ENCODE measurements at places on chromosomes 11 and 22.

- DNase-seq = no peak
These were observed 7.2 kb downstream of the AHNAK start for GRCh38 chr11:62539238-62539925.

DNA sequence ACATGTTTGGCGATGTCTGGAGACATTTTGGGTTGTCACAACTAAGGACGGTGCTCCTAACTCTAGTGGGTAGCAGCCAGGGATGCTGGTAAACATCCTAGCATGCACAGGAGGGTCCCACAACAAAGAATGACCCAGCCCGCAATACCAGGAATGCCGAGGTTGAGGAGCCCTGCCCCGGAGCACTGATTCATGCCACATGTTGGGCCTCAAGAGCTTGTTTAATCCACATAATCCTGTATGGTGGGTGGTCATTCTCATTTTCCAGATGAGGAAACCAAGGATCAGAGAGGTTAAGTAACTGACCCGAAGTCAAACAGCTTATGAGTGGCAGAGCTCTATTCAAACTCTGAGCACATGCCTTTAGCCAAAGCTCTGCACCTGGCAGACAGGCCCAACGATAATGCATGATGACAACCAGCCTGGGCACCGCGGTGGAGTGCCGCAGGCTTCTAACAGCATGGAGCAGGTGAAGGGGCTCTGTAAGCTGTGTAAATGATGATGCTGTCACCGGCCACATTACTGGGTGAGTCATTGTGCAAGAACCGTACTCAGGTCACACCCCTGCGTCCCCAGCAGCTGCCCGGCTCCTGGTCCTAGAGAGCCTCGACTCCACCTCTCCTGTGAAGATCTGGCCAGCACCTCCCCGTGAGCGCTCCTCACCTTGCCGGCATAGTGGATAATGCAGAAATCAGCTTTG lies 58.6 kb downstream of the APOL1 start:
- DNase-seq = no peak

- DNase-seq = no peak
These were observed 4.0 kb upstream of the SCN4B start for GRCh38 chr11:118156531-118157185.

DNA sequence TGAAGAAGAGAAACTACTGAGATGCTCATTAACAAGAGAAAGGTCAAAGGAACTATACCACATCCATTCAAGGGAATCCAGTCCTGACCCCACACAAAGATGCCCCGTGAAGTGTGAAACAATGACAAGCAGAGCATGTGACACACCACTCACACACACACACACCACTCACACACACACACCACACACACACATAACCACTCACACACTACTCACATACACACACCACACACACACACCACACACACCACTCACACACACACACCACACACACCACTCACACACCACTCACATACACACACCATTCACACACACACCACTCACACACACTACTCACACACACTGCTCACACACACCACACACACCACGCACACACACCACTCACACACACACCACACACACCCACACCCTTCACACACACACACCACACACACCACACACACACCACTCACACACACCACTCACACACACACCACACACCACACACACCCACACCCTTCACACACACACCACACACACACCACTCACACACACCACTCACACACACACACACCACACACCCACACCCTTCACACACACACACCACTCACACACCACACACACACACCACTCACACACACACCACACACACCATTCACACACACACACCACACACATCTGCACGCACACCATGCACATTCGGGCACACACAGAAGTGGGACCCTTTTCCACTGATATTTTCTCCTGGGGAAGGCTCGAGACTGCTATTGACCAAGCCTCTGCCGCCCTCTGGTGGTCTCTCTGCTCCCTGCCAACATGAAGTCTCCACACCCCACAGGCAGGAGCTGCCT lies 32.0 kb upstream of the COMT start:
- DNase-seq = no peak

GRCh38 chr11:78801161-78801884 lies 226.7 kb upstream of the NARS2 start:
- no peak for DNase-seq

DNA sequence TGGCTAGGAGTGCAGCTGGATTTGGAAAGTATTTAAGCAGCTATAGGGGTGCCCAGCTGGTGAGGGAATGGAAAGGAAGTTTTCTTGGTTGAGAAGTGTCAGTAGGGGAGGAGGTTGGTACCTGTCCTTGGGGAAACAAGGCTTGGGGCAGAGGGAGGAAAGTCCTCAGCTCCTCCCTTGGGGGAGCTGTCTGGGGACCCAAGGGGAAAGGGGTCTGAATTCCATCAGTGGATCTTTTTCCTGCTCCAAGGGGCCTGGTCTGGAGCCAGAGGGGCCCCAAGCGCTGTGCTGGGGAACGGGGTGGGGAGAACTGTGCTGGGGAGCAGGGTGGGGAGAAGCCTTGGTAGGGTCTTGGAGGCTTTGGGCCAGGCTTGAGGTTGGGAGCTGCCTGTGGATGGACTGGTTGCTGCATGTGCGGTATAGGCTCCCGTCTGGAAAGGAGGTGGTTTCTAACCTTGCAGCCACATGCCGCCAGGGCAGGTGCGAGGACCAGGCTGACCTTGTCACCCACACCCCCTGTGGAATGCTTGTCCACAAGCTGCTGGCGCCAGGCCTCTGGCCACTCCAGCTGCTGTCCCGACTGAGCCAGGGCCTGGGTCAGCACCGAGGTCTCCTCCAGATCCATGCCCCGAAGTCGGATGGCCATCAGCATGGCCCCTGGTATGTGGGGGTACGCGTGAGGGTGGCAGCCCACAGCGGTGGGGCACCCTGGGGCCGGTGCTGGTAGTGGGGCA lies 963 bp downstream of the TYMP start:
- DNase-seq = no peak

DNA sequence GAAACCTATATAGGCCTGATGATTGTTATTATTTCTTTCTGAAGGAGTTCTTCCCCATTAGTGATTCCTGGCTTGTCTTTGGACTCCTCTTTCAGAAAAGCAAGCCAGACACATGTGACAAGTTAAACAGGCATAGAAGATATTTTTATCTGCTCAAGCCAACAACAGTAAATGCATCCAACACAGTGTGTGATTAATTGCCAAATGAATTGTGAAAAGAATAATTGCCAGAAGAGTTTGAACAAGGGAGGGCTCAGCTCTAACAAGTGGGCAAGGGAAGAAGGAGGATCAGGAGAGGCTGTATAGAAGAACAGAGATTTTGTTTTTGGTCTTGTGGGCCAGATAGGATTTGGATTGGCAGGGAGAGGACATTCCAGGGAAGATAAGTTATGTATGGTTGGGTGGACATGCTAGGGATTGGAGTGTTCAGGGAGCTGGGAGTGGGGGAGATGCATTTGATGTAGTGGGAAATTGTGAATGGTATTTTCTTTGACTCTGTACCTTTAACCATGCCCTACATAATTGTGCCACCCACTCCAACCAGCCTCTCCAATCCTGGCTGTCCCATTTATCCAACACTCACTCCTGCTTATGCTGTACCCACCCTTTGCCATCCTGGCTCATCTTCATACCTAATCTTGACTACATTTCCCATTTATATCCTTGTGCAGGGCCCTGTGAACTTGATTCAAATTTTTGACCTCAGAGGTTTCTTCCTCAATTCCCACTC lies 172.8 kb downstream of the RRAS2 start:
- no peak for DNase-seq

DNA sequence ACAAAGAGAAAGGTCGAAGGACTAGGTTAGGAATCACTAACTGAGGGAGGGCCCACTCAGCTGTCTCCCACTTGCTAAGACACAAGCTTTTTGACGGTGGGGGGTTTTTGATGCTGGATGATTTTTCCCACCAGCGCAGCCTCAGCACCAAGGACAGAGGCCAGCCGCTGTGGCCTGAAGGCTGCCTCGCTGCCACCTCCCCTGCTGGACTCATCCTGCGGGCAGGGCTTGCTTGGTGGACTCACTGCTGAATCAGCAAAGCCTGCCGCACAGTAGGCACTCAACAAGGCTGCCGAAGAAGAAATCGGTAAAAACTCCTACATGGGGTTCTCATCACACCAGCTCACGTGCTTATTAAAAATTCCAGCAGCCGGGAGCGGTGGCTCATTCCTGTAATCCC lies 2.6 kb downstream of the ALG12 start:
- DNase-seq = no peak

- DNase-seq = no peak
These were observed 13.8 kb downstream of the TSPAN32 start for GRCh38 chr11:2315395-2316168.

DNA sequence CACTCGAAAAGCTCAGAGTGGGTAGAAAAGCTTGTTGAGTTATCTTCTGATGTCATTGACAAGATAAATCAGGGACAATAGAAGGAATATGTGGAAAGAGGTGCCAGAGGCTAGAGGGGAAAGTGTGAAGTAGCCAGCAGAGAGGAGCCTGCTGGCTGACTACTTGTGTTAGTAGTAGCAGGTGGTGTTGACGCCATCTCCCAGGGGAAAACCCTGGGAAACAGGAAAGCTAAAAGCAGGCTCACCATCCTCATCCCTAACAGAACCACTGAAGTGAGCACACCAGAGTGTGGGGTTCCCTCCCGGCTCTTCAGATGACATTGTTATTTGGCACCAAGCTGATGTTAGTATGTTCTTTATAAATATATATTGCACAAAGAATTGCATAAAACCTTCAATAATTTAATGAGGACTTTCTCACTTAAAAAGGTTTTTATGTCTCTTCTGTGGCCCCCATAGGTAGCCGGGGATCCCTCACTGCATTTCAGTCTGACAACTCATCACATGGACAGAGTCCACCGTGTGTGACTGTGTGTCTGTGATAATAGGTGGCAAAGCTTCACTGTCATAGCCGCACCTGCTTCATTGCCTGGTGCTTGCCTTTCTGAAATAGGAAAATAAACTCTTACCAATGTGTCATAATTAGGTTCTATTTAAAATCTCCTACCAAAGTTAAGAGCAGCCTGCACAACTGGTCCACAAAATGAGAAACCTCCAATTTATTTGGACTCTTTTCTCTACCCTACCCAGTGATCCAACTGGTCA lies 63.2 kb upstream of the TOP3B start:
- no peak for DNase-seq

- DNase-seq = no peak
These were observed 38.5 kb downstream of the SBF2 start for GRCh38 chr11:10255388-10256125.

DNA sequence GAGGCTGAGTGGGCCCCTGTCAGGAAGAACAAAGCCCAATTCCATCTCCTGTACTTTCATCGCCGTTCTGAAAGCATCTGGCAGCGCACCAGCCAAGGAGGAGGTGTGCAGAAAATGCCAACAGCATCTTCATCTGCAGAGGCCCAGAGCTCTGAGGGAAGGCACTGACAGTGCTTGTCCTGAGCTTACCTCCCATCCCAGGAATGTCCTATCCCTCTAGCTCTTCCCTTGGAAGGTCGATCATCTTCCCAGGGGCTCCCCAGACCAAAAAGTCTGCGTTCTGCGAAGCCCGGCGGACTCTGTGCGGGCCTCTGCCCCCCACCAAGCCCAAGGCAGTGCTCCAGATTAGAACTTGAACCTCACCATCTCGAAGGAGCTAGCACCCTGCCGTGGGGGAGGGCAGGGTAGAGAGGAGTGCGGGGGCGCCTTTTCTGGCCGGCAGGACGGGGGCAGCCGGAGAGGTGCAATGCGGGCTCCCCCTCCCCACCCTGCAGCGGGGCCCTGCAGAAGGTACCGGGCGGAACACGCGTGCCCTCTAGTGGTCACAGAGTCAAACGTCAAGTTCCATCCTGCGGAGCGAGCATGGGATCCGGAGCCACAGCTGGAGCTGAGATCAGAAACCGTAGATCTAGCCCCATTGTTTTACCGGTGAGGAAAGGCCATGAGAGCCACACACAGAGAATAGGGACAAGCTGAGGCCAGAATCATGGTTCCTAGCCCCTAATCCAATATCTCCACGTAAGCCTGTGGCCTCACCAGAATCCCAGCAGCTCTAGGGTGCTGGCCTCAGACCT lies 5.0 kb downstream of the SCN2B start:
- DNase-seq = no peak

DNA sequence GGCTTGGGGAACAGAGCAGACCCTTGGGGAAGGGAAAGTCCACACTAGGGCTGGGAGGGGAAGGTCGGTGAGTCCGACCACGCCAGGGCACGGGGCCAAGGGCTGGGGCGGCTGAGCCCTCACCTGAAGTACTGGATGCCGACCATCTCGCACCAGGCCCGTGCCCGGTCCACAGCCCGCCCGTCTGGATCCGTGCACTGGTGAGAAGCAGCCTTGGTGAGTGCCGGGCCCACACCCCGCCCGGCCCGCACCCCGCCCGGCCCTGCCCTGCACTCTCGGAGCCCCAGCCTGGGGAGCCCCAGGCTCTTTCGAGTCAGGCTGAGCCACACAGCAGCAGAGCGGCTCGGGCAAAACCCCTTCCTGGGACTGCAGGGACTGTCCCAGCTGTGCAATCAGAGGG lies 1.9 kb upstream of the BAIAP2L2 start:
- DNase-seq = no peak

DNA sequence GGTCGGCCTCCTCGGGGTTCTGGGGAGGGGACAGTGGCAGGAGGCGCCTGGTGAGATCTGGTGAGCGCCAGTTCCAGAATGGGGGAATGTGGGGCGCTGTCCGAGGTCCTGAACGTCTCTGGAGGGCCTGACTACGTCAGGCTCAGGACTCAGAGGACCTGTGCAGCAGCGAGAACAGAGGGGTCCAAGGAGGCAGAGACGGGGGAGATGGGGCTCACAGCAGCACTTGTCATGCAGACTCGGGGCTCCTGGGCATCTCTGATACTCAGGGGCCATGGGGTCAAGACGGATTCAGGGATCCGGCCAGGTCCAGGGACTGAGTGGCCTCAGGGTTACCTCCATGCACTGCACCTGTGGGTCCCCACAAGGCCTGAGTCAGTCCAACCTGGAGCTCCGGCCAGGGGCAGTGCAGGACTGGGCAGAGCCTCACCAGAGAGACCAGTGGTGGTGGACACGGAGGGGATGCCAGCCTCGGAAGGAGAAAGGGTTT lies 92.2 kb downstream of the BRD1 start:
- no peak for DNase-seq

GRCh38 chr22:35590634-35591295 lies 26.4 kb downstream of the MB start:
- no peak for DNase-seq

GRCh38 chr11:75214411-75214821 lies 26.2 kb upstream of the TPBGL start:
- no peak for DNase-seq

- DNase-seq = no peak
These were observed 23.5 kb downstream of the MOB2 start for GRCh38 chr11:1463056-1463455.

- DNase-seq = no peak
These were observed 2.9 kb upstream of the ARFGAP2 start for GRCh38 chr11:47179655-47179991.

All from cortex of kidney (tissue), 1 donor.